Neuronal stem cell (in vitro differentiated cells): ENCODE measurements at places on chromosomes 5 and 9.

DNA sequence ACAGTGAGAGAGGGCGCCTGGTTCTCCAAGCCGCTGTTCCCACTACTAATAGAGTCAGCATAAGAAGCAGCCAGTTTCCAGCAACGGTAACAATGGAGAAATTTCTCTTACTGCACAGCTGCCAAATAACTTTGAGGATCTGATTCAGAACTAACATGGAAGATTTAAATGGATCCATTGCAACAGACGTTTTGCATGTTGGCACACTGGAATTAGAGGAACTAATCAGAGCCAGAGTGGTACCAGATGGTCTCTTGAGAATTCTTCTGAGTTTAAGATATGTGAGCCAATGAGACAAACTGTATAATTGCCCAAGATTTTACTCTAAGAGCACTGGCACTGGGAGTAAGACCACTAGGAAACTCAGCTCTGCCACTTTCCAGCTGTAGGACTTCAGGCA is 186.5 kb downstream of the EFNA5 start:
- DNase-seq = no peak

DNA sequence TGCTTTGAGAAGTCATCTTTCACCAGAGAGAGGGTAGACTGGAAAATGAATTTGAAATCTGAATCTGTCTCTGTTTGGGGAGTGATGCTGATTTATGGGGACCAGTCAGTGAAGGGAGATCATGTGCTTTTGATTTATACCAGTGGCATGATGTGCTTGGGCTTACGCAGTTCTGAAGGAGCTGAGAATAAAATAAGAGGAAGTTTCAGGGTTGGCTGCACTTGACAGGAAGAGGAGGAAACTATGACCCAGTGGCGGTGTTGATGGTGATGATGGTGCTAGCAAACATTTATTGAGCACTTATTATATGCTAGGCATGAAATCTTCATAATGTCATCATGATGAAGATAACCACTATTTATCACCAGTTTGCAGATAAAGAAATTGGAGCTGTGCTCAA is 136.4 kb upstream of the GLRA1 start:
- DNase-seq = no peak

DNA sequence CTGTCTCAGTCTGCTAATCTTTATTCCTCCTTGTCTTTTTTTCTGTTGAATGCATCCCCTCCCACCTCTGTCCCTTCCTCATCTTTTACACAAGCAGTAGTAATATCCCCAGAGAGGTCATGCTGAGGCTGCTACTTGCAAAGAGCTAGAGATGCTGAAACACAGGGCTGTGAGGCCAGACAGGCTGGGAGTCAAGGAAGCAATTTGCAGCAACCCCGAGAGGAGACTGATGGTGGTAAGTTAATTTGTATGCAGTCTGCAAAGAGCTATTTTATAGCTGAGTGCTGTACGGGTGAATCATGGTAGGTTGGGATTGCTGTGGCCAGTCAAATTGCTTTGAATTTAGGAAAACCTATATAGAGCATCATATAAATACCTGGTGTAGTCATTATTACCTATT is 90.2 kb upstream of the SLC24A2 start:
- no peak for DNase-seq

GRCh38 chr5:35026941-35027340 is 20.8 kb downstream of the AGXT2 start:
- no peak for DNase-seq

- no peak for DNase-seq
Measured at GRCh38 chr5:61784341-61784740, 452.3 kb downstream of the ZSWIM6 start.

GRCh38 chr5:52132053-52132452 is 655.7 kb upstream of the ITGA1 start:
- no peak for DNase-seq

DNA sequence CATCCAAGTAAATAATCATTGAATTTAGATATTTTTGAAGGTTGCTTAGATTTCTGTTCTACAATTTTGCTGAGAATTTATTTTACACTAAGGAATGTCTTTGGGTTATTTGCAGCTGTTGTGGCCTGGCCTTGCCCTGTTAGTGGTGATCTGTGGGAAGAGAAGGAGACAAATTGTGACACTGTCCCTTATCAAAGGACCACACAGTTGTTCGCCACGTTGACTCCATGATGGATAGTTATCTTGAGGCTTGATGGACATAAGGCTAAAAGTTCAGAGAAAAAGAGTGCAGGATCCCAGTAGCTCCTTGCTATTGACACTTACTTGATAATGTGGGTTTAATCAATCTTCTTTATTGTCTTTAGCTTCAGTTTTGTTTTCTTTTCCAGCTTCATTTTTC is 186.6 kb upstream of the MEF2C start:
- DNase-seq = no peak

- DNase-seq = no peak
Measured at GRCh38 chr9:107024193-107024592, 161.2 kb downstream of the ZNF462 start.

- no peak for DNase-seq
Measured at GRCh38 chr5:35061211-35061770, 13.5 kb upstream of the AGXT2 start.

- DNase-seq = no peak
Measured at GRCh38 chr5:111043712-111044506, 27.6 kb upstream of the TSLP start.

GRCh38 chr9:127036437-127036836 is 86.0 kb downstream of the ANGPTL2 start:
- DNase-seq = no peak

GRCh38 chr5:97422678-97423077 is 239.6 kb upstream of the RIOK2 start:
- DNase-seq = no peak

- DNase-seq = no peak
Measured at GRCh38 chr9:89866701-89867100, 261.9 kb downstream of the GADD45G start.

- DNase-seq = no peak
Measured at GRCh38 chr5:113034182-113034773, 57.7 kb downstream of the DCP2 start.

GRCh38 chr9:82031538-82032280 is 43.1 kb downstream of the SPATA31D1 start:
- no peak for DNase-seq

- DNase-seq = no peak
Measured at GRCh38 chr9:96394832-96395496, 11.5 kb upstream of the SLC35D2 start.

DNA sequence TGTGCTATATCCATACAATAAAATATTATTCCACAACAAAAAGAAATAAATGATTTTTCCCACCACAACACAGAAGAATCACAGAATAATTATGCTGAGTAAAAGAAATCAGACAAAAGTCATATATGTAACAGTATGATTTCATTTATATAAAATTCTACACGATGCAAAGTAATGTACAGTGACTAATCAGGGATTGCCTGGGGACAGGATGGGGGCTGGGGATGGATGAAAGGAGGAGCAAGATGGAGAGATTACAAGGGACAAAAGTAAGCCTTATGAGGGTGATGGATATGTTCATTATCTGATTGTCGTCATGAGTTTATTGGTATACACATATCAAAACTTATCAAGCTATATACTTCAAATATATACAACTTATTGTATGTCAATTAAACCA is 154.0 kb downstream of the FBN2 start:
- no peak for DNase-seq

DNA sequence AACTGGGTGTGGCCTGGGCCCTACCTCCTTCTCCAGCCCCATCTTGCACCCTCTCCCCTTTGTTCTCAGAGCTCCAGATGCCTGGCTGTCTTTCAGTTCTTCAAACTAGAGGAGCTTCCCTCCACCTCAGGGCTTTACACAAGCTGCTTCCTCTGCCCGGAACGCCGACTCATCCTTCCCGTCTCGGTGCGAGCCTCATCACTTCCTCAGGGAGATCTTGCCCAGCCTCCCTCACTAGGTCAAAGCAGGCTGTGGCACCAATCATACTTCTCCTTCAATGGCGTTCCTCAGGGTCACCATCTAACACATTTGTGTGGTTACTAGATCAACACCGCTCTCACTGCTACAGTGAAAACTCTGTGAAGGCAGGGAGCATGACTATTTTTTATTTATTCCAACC is 56.2 kb upstream of the ZSWIM6 start:
- DNase-seq = no peak

- DNase-seq = no peak
Measured at GRCh38 chr9:108069991-108070390, 580.4 kb upstream of the KLF4 start.
